ENCODE measurements at places on chromosomes 2 and 18.
A peak's percentile ranks its signal among the peaks of the same experiment; 100 is the strongest.

GRCh38 chr2:121491518-121491917, 39.2 kb upstream of the RNU4ATAC start:
- no peak for DNase-seq

GRCh38 chr2:70948337-70949003, 12.8 kb downstream of the ATP6V1B1 start:
- DNase-seq, result peak; percentile 62

DNA sequence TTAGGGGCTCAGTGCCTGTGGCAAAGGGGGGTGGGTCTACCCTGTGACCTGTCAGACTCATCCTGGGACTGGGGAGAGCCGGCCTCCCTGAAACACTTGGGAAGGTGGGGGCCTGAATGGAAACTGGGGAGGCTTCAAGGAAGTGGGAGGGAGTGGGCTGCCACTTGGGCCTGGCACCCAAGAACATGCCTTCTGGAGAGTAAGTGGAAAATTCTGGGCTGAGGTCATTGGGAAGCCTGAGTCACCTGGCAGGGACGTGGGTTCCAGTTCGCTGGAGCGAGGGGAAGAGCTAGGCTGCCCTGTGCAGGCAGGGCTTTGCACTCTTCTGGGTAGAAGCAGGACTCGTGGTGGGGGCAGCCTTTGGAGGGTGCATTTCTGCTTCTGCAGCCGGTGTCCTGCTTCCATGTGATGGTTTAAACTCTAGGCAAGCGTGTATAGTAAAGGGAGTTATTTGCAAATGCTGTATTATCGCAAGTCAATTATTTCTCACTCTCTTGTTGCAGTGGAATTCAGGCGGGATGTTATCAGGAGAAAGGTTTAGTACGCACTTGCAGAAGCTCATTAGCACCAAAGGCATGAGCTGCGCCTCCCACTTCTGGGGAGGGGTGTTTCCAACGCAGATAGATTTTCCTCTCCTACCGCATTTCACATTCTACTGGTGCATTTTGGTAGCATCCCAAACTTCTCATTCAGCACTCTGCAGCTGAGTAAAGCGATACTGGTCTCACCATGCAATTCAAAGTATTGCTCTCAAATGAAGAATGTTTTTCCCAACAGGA, 3.8 kb downstream of the LRRFIP1 start:
- no peak for DNase-seq

GRCh38 chr2:191250400-191250799, 5.2 kb downstream of the MYO1B start:
- no peak for DNase-seq

DNA sequence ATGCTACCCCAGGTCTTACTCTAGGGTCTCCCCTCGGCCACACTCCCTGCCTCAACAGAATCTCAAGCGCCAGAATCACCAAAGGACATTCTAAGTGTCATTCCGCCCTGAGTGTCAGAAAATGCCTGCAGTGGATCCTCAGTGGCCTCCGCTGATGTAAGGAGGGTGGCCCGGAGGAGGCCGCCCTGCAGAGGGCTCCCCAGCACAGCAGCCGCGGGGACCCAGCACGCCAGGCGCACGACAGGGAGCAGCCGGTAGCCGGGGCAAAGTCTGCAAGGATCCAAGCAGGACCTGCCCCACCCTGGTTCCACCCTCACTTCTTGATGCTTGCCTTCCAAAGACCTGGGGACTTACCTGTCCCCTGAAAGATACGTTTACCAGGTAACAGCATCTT, 54.2 kb upstream of the ID2 start:
- peak; percentile 31 for DNase-seq

DNA sequence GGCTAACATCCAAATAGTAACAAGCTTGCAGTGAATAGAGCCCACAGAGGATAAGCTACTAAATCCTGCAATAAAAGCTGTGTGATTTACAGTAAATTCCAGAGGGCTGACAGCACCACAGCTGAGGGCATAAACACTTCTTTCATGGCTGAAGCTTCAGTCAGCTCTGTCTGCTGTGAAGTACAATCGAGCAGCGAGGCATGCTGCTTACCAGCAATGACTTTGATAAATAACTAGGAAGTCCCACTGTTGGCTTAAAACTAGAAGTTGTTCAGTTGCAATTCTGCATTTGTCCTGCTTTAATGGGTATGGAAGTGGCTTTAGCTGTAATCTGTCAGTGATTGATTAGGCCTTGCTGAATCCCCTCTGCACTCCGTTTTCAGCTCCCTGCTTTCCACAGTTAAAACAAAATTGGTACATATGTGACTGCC, 65.2 kb upstream of the FIGN start:
- peak; percentile 29 for DNase-seq

DNA sequence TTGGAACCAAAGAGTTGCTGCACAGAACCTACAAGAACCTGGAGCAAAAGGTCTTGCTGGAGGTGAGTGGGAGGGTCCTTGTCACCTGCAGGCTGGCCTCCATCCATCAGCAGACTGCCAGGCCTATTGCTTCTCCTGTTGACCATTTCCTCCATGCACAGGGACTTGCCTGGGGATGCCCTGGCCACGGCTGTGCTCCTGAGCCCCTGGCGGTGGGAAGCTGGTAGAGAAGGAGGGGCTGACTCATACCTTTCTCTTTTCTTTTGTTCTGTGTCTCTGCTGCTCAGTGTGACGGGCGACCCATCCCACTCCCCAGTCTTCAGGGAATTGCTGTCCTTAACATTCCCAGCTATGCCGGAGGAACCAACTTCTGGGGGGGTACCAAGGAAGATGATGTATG, 102.6 kb downstream of the DGKD start:
- no peak for DNase-seq

DNA sequence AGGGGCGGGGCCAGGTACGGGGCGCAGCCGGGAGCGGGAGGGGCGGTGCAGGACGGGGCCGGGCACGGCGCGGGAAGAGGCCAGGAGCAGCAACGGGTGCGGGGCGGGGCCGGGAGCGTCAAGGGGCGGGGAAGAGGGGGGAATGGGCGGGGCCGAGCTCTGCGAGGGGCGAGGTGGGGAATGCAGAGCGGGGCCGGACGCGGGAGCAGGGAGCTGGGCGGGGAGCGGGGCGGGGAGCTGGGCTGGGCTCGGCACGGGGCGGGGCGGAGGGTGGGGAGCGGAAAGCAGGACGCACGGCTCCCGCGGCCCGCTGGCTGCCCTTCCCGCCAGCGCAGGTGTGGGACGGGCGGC, at the start of gene IMPA2:
TSS of gene IMPA2 (plus strand) at position 316 of the 351 bp plus-strand sequence. CDS start 163 bp downstream, outside the sequence.
- peak; percentile 70 for DNase-seq

GRCh38 chr18:41706301-41706700, 248.7 kb upstream of the PIK3C3 start:
- no peak for DNase-seq
